ENCODE measurements at places on chromosomes 16 and 17.

DNA sequence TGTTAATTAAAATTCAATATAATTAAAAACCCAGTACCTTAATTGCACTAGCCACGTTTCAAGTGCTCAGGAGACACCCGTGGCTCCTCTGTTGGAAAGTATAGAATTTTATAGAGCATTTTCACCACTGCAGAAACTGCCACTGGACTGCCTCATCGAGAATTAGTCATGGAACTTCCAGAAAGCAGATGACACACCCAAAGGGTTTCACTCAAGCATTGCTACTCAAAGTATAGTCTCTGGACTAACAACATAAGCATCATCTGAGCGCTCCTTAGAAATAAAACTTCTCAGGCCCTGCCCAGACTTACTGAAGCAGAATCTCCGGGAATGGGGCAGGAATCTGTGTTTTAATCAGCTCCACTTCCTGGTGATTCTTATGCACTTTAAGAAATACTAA is 63.5 kb upstream of the GPR139 start:
- DNase-seq, result no peak

GRCh38 chr17:75637143-75637538 is 3.9 kb downstream of the SMIM5 start:
- no peak for DNase-seq

- no peak for DNase-seq
Observed at GRCh38 chr16:69522732-69523404, 42.9 kb upstream of the NFAT5 start.

DNA sequence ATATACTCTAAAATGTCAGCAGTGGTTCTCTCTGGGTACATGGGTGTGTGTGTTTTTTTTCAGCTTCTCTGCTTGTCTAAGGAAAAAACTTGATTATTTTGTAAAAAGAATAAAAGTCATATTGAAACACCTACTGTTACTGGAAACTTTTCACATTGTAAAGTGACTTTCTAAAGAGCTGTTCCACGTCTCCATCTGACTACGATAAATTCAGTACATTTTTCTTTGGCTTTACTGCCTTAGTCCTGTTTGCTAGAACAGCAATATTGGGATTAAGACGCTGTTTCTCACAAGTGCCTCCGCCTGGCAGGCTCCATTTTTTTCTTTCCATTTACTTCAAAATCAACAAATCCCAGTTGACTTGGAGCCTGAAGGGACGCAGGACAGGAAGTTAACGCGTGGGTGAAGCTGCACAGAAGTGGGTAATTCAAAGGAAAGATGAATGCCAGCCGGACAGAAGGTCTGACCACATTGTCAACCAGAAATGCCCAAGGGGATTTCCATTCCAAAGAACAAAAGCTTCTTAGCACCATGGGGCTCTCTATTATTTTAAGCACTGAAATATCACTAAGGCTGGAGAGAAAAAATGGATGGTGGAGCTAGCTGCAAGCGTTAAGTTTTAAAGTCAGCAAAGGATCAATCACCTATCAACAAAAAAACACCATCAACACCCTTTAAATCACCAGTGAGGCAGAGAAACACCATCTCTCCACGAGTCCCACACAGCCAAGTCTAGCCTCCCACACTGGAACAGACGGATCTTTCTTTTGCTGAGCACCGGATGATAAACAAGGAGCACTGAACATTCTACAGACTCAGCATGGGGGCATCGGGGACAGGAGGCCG is 8.4 kb downstream of the GLOD4 start:
- DNase-seq, result no peak
